ENCODE measurements at places on chromosomes 7 and 10.

- no peak for DNase-seq
Observed at GRCh38 chr7:42468471-42468870, 231.5 kb upstream of the GLI3 start.

GRCh38 chr7:54946271-54946670 is 72.5 kb upstream of the EGFR start:
- no peak for DNase-seq

- DNase-seq, result no peak
Observed at GRCh38 chr7:68224041-68224741, 1227.6 kb downstream of the TYW1 start.

- no peak for DNase-seq
Observed at GRCh38 chr10:33423154-33423529, 88.7 kb upstream of the NRP1 start.

- no peak for DNase-seq
Observed at GRCh38 chr7:131164025-131164925, 163.4 kb upstream of the MKLN1 start.

DNA sequence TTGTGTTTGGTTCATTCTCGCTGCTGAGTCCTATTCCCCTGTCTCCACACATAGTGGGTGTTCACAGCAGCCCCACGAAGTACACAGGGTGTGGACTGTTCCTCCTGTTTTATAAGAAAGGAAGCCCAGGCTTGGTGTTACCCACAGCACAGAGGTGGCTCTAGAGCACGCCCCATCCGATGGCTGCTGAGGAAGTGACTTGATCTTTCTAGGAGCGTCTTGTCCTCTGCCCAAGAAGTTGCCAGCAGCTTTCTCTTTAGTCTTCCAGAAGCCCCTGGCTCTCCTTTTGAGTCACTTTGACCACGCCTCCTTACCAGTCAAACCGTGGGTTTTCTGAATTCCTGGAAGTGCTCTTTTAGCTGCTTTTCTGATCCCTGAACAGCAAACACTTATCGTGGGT is 94.0 kb downstream of the GRK5 start:
- peak; percentile 55 for DNase-seq

- DNase-seq, result no peak
Observed at GRCh38 chr7:129264534-129264933, 39.7 kb downstream of the AHCYL2 start.

DNA sequence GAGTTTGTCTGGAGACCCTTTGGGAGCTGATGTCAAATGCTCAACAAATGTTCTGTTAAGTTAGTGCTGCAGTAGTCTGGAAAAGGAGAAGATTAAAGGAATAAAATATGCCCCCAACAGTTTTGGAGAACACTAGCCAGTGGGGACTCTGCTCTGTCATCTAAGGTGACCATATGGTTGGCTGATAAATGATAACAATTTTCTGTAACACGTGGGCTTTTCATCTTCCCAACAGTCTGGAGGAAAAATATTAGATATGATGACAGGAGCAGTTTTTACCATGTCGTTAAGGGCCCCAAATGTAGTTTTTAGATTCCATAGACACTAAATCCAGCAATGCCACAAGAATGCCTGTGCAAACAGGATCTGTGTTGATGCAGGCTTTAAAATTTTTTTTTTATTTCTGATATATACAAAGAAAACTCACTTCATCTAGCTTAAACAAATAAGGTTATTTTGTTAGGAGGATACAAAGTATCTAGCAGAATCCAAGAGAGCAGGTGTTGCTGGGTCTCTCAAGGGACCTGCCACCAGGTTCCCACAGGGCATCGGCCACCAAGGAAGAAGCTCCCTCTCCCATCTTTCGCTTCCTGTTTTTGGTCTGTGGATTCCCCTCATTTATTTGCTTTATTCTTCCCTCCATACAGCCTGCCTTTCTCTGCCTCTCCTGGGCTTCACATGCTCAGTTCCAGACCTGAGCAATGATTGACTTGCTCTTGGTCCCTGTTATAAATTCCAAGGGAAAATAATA is 6.2 kb upstream of the CFAP58 start:
- no peak for DNase-seq

GRCh38 chr7:128030654-128031611 is at the start of gene LRRC4:
LRRC4 (minus strand) TSS chr7:128031437; CDS start chr7:128030640, 797 bp downstream.
- DNase-seq, result no peak

DNA sequence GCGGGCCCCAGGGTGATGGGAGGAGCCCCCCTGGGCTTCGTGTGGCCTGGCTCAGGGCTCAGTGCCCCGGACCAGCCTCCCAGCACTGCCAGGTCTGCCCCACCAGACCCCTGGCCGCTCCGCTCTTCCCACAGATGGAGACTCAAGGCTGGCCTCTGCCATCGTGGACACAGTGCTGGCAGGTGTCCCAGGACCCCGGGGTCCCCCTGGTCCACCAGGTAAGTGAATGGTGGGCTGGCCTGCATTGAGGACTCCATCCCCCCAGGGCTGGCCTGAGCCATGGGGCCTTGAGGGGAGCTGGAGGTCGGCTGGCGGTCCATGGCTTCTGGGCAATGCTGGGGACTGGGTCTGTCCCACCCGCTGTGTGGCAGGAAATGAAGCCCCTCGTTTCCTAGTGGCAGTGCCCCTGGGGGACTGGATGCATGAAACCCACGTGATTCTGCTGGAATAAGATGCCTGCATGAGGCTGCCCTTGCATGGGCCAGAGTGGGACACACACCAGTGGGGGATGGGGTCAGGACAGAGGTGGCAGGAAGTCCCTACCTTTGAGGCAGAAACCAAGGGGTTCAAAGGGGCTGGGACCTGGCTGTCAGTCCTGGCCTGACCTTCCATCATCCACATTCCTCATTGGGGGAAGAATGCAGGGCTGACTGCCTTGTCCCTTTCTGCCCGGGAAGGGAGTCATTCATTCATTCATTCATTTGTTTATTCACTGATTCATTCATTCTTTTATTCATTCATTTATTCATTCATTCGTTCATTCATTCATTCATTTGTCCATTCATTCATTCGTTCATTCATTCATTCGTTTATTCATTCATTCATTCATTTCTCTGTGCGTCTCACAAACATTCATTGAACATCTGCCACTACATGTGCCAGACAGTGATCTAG is 81.8 kb downstream of the MYL10 start:
- DNase-seq, result no peak

GRCh38 chr10:80487791-80488538 is 33.9 kb downstream of the TSPAN14 start:
- peak; percentile 60 for DNase-seq

DNA sequence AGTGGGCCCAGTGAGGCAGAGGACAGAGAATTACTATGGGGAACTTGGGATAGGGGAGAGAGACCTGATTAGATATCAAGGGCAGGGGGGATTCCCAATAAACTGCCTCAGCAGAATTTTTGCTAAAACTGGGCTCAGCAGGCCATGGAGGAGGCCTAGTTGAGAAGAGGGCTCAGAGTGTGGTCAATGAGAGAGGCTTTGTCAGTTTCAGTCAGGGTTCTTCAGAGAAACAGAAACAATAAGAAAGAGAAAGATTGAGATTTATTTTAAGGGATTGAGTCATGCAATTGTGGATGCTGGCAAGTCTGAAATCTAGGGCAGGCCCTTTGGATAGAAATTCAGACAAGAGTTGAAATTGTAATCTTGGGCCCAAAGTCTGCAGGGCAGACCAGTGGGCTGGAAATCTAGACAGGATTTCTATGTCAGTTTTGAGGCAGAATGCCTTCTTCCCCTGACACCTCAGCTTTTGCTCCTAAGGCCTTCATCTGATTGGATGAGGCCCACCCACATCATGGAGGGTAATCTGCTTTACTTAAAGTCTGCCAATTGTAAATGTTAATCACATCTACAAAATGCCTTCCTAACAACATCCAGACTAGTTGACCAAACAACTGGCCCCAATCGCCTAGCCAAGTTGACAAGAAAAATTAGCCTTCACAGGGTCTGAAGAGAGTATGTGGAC is 33.5 kb upstream of the CCSER2 start:
- DNase-seq, result no peak

- DNase-seq, result no peak
Observed at GRCh38 chr7:137476937-137477336, 133.4 kb upstream of the PTN start.

DNA sequence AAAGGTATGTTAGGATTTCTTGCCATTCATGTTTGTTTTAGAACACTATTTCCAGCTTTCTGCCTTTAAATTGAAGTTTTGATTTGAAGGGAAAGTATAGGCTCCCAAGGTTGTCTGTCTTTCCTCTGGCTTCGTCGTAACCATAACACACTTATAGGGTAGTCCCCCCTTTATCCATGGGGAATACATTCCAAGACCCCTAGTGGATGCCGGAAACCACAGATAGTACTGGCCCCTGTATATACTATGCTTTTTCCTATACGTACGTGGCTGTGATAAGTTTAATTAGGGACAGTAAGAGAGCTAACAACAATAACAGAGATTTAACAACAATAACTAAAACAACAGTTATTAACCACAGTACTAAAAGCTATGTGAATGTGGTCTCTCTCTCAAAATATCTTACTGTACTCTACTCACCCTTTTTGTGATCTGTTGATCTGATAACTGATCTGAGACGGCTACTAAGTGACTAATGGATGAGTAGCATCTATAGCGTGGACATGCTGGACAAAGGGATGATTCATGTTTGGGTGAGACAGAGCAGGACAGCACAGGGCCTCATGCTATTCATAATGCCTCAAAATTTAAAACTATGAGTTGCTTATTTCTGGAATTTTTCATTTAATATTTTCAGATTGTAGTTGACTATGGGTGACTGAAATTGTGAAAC is 273.1 kb downstream of the AUTS2 start:
- no peak for DNase-seq

GRCh38 chr7:135956393-135956792 is 20.8 kb downstream of the MTPN start:
- no peak for DNase-seq

GRCh38 chr10:46247181-46247475 is 39.7 kb upstream of the ANTXRL start:
- DNase-seq, result no peak

- no peak for DNase-seq
Observed at GRCh38 chr7:142381727-142382390, 124.0 kb upstream of the PRSS58 start.

GRCh38 chr7:17304926-17305325 is 6.5 kb downstream of the AHR start:
- DNase-seq, result no peak

DNA sequence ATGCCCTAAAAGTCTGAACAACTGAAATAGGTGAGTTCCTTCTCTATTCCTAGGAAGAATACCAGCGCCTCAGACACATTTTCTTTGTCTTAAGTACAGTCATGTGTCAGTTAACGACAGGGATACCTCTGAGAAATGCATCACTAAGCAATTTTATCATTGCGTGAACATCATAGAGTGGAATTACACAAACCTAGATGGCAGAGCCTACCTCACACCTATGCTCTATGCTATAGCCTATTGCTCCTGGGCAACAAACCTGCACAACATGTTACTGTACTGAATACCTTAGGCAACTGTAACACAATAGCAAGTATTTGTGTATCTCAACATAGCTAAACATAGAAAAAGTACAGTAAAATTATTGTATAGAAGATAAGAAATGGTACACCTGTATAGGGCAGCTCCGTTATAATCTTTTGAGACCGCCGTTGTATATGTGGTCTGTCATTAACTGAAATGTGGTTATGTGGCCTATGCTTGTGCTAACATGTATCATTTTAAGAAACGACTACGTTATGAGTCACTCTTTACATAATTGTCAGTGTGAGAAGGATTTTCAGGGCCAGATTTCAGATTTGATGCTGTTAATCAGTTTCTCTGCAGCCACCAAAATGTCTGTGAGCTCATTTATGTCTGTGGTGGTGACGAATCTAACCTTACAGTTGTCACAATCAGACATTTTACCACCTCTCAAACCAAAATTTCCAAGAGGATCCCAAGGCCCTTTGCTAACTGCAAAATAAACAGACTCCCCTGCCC is 66.1 kb upstream of the STK17A start:
- no peak for DNase-seq

GRCh38 chr7:103764901-103765300 is 224.6 kb downstream of the RELN start:
- DNase-seq, result no peak

- DNase-seq, result no peak
Observed at GRCh38 chr7:143497008-143497795, 19.5 kb downstream of the TAS2R41 start.

DNA sequence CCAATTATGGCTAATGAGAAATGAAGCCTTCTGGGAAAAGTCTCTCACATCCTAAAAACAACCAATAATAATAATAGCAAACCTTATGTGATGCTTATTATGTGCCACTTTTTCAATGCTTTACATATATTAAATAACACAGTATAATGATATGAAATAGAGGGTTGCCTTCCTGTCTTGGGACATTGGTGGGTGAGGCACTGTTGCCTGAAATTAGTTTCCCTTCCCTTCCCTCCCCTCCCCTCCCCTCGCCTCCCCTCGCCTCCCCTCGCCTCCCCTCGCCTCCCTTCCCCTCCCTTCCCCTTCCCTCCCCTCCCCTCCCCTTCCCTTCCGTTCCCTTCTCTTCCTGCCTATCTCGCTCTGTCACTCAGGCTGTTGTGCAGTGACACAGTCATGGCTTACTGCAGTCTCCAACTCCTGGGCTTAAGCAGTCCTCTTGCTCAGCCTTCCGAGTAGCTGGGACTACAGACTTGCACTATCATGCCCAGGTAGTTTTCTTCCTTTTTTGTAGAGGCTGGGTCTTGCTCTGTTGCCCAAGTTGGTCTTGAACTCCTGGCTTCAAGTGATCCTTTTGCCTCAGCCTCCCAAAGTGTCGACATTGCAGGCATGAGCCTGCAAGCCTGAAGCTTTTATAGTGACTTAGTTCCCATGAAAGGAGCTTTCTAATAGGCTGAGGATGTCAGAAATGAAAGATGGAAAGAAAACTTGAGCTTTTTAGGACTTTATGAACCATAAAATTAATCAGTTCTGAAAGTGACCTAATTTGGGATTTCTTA is 47.9 kb downstream of the PHTF2 start:
- DNase-seq, result no peak

DNA sequence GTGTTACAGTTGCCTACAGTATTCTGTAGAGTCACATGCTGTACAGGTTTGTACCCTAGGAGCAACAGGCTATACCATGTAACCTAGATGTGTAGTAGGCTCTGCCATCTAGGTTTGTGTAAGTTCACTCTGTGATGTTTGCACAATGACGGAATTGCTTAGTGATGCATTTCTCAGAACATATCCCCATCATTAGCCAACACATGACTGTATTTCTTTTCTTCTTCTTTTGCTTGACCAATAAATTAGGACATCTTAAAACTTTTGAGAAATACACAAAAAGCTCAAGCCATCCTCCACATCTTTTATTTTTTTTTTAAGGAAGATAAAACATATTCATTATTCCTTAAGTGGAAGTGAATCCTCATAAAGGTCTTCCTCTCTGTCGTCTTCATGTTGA is 5.4 kb upstream of the PFKFB3 start:
- DNase-seq, result no peak

All from activated gamma-delta T cell treated with anti-CD3 and anti-CD28 coated beads, Interleukin-2, amount 50 U/mL, for 16 hours (primary cell).